Spinal cord (tissue), 10 donors: ENCODE measurements at places on chromosomes 1 and 21. TPM values are rescaled to one million over a fixed set of nuclear protein-coding genes. Genes with fewer than 3 reads are reported as not detected.

The NPPB gene
- total RNA-seq = 0.83 TPM

The TNFRSF8 gene
- total RNA-seq = 0.11 TPM

The LRRC7 gene
- 75.0 TPM for total RNA-seq

The TNFSF18 gene
- 1.1 TPM for total RNA-seq

The ACTN2 gene
- 5.1 TPM for total RNA-seq

The SMCP gene
- not detected for total RNA-seq

The ANKRD34A gene
- 1.8 TPM for total RNA-seq

The SPRR2A gene
- not detected for total RNA-seq

The TOE1 gene
- 10.1 TPM for total RNA-seq

The RXRG gene
- 8.5 TPM for total RNA-seq

The CSTB gene
- 9.8 TPM for total RNA-seq

The TOMM20 gene
- total RNA-seq = 164 TPM

The SETDB1 gene
- 58.6 TPM for total RNA-seq

The ADPRS gene
- total RNA-seq = 20.3 TPM

The NHLH1 gene
- total RNA-seq = 1.4 TPM

The OR2L13 gene
- total RNA-seq = 0.94 TPM

The KCNAB2 gene
- 7.5 TPM for total RNA-seq

The ZNF362 gene
- total RNA-seq = 10.1 TPM

The KRTAP11-1 gene
- not detected for total RNA-seq

The HCRTR1 gene
- 3.2 TPM for total RNA-seq

The DNMT3L gene
- total RNA-seq = not detected

The KIAA0040 gene
- total RNA-seq = 2.1 TPM

The CCDC30 gene
- total RNA-seq = 19.1 TPM

The HSD3B1 gene
- total RNA-seq = 0.61 TPM

The OR2T5 gene
- not detected for total RNA-seq

The NAXE gene
- 113 TPM for total RNA-seq

The SSU72 gene
- 42.1 TPM for total RNA-seq

The VAMP4 gene
- total RNA-seq = 37.9 TPM

The REG4 gene
- total RNA-seq = not detected

The SDHC gene
- 49.0 TPM for total RNA-seq

The NOS1AP gene
- 6.8 TPM for total RNA-seq

The DCDC2B gene
- not detected for total RNA-seq

The VAV3 gene
- total RNA-seq = 13.6 TPM

The CYP2J2 gene
- 8.6 TPM for total RNA-seq

The HPDL gene
- 1.8 TPM for total RNA-seq

The ELF3 gene
- 0.59 TPM for total RNA-seq

The FMO2 gene
- total RNA-seq = 4.7 TPM

The GALNT2 gene
- 38.3 TPM for total RNA-seq

The PTGS2 gene
- 3.4 TPM for total RNA-seq

The PADI3 gene
- total RNA-seq = not detected

The CBR3 gene
- total RNA-seq = 2.0 TPM

The PROK1 gene
- 0.17 TPM for total RNA-seq

The UBXN10 gene
- 9.8 TPM for total RNA-seq

The SYT14 gene
- total RNA-seq = 25.1 TPM

The EFNA1 gene
- total RNA-seq = 14.8 TPM

The B3GALT5 gene
- total RNA-seq = 3.1 TPM

The DENND2D gene
- 10.3 TPM for total RNA-seq

The CHODL gene
- total RNA-seq = 74.2 TPM

The FAM72C gene
- 1.2 TPM for total RNA-seq
